ENCODE measurements at places on chromosomes 12 and 14. TPM values are rescaled to one million over a fixed set of nuclear protein-coding genes. Genes with fewer than 3 reads are reported as not detected.

Gene KLHL33
- 0.09 TPM for polyA plus RNA-seq

Gene FOXM1
- 0.30 TPM for polyA plus RNA-seq

Gene OVCH1
- polyA plus RNA-seq: not detected

Gene RFX4
- polyA plus RNA-seq: 0.14 TPM

Gene CCDC77
- polyA plus RNA-seq: 8.5 TPM

Gene JDP2
- 149 TPM for polyA plus RNA-seq

Gene KRT72
- 0.34 TPM for polyA plus RNA-seq

Gene CCDC175
- not detected for polyA plus RNA-seq

Gene SNX6
- polyA plus RNA-seq: 76.7 TPM
